ENCODE measurements at places on chromosomes 5 and 9.

DNA sequence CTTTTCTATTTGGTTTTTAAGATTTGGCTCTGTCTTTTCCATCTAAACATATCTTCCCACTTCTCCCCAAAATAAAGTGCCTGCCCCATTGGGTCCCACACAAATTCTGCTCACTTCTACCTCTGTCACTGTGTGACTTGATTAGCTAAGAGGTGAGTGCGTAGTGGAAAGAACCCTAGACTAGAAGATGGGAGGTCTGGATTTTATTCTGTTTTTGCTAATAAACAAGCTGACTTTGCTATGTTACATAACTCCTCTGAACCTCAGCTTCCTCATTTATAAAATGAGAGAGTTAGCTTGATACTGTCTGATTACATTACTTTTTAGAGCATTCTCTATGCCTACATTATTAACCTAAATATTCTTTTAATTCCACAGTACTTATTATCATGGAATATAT, 51.3 kb upstream of the PTGER4 start:
- DNase-seq: no peak

DNA sequence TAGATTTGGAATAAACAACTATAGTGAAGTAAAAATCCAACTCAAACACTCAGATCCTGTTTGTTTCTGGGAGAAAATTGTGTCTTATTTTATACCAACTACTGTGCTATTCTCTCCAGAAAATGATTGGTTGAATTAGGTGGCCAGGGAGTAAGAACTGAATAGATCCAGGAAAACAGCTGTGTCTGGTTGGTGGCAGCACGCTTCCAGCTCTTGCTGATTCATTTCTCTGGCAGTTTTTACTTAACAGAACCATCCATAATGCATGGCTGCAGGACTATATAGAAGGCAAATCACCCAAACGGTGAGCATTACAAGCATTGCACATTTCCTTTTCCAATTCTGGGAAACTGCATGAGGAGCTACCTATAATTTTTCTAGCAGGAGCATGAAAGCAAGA, 29.5 kb downstream of the DMAC1 start:
- DNase-seq: no peak

DNA sequence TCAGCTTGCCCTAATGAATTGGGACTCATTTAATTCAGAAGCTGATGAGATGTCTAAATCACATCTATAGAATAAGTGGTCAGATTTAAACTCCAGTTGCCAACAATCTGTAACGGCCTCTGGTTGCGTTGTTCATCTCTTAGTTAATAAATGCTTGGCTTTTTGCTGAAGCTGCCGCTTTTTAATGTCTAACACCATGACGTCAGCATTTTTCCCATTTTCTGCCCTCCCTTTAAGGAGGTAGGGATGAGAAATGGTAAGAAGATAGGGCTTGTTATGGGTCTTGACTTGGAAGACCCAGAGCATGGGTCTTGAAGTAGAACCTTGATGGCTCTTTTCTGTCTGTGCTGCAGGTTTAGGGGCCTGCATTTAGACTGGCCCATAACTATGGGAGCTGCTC, 33.3 kb downstream of the PALM2AKAP2 start:
- DNase-seq: no peak

DNA sequence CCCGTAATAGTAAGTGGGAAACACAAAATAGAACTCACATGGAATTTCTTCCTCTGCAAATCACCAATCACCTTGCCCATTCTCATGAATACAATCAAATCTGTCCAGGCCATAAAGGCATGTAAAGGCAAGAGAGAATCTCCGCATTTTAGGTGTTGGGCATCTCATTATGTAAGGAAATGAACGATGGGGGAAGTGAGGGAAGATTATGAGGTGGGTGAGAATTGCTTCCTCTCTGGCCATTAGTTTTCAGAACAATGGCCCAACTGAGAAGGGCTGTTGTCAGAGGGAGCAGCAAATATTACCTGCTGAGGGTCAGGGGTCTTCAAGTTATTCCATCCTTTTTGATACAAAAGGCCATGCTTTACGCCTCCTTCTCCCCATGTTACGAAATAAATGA, 455.1 kb downstream of the ARHGEF28 start:
- DNase-seq: no peak

DNA sequence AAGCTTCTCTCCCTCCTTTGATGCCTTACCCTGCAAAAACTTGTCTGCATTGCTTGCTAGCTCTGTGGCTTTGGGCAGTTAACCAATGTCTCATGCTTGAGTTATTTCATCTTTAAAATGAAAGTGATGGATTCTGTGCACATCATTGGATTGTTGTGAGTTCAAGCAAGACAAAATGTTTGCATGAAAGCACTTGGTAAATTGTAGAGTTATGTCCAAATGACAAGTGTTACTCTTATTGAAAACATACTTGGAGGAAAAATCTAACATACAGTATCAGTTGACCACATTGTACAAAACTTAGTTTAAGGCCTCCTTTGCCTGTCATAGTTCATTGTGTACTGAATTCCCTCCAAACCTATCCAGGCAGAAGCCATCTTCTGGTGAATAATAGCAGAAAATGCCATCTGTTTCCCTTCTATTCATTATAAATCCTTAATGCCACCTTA, 30.0 kb downstream of the TGFBR1 start:
- DNase-seq: no peak

- DNase-seq: no peak
These were observed 226.5 kb downstream of the CDK5RAP2 start for GRCh38 chr9:120353506-120353905.
